ENCODE measurements at places on chromosomes 16 and 17.

DNA sequence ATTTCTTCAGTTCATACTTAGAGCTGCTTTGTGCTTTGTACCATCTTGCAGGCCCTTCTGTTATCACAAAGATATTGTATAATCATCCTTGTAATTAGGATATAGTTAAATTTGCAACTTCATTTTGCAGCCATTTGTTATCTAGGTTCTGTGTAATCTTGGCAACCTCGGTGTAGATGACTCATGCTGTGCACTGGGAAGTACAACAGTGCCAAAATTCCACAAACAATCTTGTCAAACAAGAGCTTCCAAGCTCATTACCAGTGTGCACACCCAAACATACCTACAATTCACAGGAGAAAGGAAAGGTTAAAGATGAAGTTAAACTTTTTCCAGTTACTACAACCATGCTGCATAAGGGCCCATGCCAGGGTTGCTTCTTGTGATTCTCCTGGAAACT lies 1231.8 kb downstream of the CDH11 start:
- no peak for DNase-seq

DNA sequence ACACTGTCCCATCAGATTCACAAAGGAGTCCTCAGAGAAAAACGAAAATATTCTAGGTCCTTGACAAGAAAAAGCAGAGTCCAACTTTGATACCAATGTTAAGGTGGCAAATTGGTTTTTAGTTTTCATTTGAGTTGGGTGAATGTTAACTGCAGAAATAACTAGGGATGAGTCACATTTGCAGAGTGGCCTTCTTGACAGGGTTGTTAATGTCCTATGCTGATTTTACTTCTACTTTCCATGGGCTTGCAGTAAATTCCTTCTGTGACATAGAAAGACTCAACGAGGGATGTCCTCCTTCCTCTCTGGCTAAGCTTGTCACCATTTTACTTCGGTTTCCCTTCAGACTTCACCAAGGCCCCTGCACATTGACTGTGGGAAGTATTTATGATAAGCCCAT lies 47.2 kb upstream of the ICAM2 start:
- DNase-seq: peak; percentile 32

GRCh38 chr16:4790871-4791270 lies 2.7 kb upstream of the SEPTIN12 start:
- DNase-seq: no peak

- DNase-seq: peak; percentile 86
These were observed 3.5 kb downstream of the KRT10 start for GRCh38 chr17:40818733-40819527.

DNA sequence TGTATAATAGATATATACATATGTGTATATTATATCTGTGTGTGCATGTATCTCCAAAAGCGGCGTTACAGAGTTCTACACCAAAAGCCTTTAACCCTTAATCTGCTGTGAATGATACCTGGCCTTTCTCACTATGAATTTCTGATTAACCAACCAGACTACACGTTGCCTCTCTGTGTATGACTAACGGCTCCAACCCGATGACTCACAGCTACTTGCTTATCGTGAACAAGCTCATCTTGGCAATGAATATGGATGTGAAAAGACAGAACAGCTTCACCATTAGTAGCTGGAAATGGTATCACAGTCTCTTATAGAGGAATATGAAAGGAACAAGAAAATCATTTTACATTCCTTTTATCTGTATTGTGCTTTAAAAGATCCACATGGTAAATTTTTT lies 23.8 kb upstream of the ARHGAP44 start:
- peak; percentile 6 for DNase-seq

DNA sequence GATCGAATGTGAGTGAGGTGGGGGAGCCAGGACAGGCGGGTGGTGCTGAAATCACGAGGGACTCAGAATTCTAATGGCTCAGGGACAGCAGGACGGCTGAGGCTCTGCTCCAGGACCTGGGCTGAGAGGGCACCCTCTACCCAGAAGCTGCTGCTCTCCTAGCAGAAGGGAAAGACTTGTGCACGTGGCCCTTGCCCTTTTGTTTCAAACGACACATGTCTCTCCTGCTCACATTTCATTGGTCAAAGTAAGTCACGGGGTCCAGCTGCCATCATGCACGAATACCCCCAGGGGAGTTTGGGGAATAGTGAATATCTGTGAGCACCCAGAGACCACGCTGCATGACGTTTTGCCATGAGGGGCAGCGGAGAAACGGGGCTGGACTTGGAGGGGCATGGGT lies 73.2 kb downstream of the RTN4RL1 start:
- no peak for DNase-seq

DNA sequence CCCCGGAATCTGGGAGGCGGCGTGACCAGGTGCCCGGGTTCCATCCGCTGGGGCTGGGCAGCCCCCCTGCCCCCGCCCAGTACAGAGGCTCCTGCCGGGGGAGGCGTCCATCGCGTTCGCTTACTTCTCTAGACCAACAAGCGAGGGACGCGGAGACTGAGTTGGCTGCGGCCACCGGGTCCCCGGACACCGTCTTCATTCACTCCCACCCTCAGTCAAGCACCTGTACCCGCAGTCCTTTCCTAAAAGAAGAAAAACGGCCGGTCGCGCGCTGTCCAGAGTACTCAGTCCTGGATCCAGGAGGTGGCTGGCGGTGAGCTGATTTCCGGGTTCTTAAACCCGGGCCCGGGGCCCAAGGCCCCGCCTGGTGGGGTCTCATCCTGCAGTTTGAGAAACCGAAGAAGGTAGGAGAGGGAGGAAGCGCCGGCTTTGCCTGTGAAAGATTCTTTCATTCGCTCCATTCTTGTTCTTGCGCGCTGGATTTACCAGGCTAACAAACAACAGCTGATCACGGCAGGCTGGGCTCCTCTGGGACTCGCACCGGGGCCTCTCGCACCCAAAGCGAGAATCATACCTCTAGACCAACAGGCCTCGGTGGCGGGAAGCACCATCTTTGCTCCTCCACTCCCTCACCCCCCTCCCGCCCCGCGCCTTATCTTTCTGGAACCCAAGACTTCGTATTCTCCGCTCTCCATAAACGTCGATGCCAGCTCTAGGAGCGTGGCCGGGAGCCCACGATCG lies 17.4 kb upstream of the OR1F1 start:
- DNase-seq: peak; percentile 58

- DNase-seq: no peak
These were observed 39.0 kb upstream of the LITAF start for GRCh38 chr16:11625769-11626168.

- DNase-seq: no peak
These were observed 8.5 kb downstream of the MMP28 start for GRCh38 chr17:35786941-35787432.

DNA sequence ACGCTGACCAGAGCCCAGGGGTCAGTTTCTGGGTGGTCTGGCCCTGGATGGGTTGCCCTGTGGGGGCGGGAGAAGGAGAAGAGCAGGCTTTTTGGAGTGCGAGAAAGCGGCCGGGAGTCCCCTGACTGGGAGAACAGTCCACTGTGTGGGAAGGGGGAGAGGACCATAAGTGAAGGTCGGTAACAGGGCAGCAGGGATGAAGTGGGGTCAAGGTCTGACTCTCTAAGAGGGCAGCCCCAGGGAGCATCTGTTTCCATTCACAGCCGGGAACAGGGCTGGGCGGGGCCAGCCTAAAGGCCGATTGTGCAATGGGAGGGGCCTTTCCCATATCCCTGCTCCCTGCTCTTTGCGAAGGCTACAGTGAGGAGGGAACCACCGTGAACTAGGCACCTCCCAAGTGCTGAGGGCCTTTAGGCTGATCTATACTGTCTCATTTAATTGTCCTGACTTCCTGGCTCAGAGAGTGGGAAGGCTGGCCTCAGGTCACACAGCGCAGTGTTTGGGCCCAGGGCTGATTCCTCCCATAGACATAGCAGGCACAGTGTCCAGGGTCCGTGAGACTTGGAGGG lies 10.4 kb upstream of the WFDC1 start:
- DNase-seq: no peak

DNA sequence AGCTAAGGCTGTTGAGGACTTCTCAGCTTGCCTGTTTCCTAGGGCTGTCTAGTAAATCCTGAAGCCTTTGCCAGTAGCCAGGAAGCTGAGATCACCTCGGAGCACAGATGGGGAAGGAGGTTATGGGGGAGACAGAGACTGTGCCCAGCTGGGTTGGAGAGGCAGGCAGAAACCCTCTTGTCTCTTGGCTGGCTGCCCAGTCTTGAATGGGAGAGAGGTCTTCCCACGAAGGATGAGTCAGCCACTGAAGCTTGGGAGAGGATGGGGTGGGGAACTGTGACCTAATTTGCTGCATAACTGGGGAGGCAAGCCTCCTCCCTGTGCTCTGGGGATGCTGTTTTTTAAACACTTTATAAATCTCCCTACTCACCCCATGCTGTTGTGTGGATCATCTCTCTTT lies 69.8 kb downstream of the SHISA9 start:
- DNase-seq: no peak

DNA sequence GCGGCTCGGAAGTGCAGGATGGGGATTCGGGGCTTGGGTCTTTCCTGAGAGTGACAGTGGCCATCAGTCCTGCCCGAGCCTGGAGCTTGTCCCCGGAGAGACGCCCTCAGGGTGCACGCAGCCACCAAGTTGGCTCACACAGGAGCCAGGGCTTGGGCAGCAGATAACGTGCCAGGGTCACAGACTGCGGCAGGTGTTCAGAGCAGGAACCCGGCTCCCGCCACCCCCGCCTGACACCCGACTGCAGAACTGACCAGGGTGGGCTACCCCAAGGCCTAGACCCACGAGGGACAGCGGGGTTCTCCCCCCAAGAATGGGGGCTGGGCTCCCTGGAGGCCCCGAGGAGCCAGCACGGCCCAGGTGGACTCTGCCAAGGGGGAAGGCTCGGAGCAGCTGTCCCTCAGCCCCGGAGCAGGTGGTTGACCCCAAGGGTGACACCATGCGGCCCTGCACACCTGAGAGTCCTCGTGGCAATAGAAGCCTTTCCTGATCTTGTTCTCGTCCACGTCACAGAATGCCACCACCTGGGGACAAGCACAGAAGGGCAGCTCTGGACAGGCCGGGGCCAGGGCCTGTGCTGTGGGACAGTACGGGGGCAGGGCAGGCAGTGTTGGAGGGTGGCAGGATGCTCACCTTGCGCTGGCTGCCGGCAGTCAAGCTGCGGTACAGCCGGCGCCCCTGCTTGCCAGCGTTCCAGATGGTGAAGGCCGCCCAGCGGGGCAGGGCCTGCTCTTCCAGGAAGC lies 117.1 kb upstream of the ZNF750 start:
- DNase-seq: no peak

DNA sequence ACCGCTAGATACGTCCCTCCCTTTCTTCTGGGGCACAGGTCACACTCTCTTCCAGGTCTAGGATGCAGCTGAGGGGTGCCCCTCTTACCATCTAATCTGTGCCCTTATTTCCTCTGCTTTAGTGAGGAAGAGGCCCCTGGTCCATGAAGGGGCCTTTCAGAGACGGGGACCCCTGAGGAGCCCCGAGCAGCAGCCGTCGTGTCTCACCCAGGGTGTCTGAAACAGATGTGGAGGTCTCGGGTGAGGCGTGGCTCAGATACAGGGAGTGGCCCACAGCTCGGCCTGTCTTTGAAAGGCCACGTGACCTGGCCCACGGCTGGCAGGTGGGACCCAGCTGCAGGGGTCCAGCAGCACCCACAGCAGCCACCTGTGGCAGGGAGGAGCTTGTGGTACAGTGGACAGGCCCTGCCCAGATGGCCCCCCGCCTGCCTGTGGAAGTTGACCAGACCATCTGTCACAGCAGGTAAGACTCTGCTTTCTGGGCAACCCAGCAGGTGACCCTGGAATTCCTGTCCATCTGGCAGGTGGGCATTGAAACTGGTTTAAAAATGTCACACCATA lies 15.6 kb downstream of the SCGB1C2 start:
- DNase-seq: no peak

- no peak for DNase-seq
These were observed 370.9 kb upstream of the RBFOX1 start for GRCh38 chr16:6961704-6962103.

GRCh38 chr16:47158992-47159391 lies 15.2 kb upstream of the NETO2 start:
- DNase-seq: no peak

DNA sequence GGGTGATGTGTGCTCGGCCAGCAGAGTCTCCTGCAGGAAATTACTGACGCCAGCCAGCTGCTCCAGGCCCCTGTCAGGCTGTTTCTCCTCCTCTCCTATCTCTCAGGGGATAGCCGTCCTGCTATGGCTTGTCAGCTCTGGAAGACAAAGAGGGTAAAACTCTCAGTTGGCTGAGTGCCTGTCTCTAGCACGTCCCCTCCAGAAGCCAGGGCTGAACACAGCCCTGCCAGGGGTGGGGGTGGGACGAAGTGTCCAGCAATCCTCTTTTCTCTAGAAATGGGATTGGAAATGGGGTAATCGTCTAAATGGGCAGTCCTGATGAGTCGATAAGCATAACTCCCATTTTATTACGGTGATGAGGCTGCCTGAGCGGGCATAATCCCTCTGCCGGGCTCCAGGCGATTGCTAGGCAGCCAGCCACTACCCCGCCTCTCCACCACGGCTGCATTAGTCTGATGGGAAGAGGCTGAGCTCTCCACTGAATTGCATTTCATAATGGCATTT lies 89.1 kb upstream of the GNAO1 start:
- DNase-seq: no peak

- DNase-seq: no peak
These were observed 9.6 kb downstream of the ITGA2B start for GRCh38 chr17:44379887-44380286.

DNA sequence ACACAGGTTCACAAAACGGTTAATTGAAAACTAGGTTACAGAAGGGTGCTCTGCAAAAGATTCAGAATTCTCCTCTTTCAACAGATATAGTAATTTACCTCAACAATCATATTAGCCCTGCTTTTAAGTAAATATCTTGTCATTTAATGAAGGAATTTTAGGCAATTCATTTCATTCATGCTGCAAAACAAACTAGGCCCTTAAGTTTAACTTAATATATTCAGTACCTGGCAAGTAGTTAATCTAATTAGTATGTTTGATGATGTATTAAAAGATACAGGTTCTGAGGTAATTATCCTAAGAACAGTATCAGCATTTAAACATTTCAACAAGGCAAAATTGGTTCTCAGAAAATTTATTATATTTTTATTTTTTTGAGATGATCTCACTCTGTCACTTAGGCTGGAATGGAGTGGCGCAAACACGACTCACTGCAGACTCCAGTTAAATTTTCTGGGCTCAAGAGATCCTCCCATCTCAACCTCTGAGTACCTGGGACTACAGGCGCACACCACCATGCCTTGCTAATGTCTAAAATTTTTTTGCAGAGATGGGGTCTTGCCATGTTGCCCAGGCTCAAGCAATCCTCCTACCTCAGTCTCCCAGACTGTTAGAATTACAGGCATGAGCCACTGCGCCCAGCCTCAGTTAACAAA lies 44.9 kb downstream of the SMURF2 start:
- no peak for DNase-seq

GRCh38 chr17:78933025-78933958 lies 8.1 kb upstream of the TIMP2 start:
- DNase-seq: peak; percentile 87
